ENCODE measurements at places on chromosomes 13 and 19.
A peak's percentile ranks its signal among the peaks of the same experiment; 100 is the strongest.

DNA sequence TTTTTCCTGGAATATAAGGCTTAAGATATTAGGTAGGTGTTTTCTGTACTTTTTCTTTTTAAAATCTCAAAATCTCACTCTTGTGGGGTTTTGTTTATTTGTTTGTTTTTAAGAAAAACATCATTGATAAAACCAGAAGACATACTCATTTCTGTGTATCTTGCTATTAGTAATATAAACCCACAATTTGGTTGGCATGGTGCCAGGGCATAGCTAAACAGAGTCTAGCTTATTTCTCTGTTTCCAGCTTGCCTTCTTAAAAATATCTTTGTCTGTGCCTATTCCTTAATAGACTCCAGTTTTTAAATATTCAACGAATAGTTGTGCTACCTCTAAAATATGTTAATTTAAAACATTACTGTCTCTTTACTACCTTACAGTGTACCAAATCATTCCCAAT lies 1121.9 kb upstream of the PCDH20 start:
- no peak for DNase-seq

GRCh38 chr19:58262922-58263296 lies 15.8 kb upstream of the ZNF8 start:
- DNase-seq: no peak

DNA sequence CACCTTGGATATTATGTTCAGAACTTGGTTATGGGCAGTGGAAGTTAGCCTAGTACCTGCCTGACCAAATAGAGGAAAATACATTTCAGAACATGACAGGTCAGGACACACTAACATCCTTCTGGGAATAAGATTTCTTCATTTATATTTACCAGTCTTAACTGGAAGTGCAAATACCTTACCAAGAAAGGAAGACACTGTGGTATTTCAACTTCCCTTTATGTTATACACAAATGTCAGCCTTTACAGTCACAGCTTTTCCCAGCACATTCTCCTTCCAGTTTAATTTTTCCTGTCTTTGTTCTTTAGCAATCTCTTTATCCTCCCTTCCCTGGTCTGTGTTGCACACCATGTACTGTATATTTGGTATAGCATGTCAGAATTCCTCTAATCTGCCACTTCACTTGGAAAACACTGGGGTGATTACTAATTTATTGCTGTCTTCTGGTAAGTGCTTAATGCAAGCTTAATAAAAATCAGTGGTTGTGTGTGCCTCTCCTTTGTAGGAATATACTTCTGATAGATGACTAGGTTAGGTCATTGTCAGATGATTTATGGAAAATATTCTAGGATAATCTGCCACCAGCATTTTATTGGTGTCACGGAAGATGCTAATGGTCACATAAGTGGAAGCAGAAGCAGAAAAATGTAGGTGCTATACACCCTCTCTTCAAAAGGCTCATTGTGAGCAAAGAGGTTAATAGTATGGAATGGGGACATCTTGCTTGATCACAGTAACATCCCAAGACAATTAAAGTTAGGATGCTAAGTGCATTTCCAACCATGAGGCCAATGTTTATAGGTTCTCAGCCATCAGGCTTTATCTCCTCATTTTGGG lies 124.3 kb upstream of the STARD13 start:
- DNase-seq: no peak

DNA sequence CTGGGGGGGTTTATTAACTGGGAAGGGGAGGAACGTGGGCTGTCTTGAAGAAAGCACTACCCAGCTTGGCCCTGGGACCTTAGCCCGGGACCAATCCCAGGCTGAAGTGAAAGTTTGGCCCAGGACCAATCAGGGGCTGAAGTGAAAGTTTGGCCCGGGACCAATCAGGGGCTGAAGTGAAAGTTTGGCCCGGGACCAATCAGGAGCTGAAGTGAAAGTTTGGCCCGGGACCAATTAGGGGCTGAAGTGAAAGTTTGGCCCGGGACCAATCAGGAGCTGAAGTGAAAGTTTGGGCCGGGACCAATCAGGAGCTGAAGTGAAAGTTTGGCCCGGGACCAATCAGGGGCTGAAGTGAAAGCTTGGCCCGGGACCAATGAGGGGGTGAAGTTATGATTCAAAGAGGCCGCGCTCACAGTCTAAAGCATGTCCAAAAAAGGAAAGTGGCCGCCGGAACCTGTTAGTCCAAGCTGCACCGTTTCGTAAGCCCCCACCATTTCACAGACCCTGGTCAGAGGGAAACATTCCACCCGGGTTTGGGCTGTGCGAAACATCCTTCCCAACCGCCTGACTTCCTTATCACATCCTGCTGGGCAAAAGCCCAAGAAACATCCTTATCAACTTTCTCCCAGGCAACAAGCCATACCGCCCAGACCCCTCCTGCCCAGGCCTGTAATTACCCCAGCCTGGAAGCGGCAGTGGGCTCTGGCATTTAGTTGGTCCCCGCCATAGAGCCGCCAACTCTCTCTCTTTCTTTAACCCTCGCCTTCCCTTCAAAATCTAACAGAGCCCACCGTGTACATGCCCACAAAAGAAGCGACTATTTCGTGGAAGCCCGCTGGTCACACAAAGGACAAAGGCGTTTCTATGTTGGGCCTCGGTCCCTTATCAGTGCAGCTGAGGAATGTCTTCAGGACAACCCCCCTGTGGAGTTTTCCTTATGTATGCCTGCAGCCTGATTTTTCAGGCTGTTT lies 1.1 kb downstream of the ZNF850 start:
- peak; percentile 93 for DNase-seq

DNA sequence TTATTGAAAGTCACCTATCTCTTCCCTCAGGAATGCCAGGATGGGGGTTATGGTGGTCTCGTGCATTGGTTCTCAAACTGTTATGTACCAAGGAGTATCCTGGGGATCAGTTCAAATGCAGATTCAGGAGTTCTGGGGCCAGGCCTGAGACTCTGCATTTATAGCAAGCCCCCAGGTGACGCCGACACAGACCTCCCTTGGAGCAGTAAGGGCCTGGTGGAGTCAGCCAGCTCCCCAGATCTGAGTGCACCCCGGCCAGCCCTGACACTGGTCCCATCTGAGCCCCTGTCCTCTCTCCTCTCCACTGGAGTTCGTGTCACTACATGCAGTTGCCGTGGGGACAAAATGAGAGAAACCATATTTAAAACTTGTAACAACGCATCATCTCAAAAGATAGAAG lies 112.9 kb downstream of the COL4A2 start:
- DNase-seq: no peak

DNA sequence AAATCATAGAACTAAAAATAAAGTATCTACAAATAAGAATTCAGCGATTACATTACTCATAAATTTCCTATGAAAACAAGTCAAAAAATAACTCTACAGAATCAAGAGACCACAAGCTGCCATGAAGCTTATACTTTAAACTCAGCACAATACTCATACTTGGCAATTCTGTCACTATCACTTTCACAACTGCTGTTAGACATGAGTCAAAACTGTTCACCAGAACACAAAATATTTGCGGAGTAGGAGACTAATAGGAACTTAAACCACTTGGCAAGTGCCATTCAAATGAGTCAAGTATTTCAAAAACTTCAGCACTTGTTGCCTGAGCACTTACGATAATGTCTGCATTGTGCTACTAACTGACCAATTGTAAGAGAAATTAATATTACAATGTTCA lies 387.8 kb upstream of the GPC6 start:
- DNase-seq: peak; percentile 93

All from cardiac fibroblast (primary cell).